ENCODE measurements at places on chromosomes 2 and 18.

GRCh38 chr2:8693157-8693821 is 11.4 kb downstream of the ID2 start:
- no peak for DNase-seq

DNA sequence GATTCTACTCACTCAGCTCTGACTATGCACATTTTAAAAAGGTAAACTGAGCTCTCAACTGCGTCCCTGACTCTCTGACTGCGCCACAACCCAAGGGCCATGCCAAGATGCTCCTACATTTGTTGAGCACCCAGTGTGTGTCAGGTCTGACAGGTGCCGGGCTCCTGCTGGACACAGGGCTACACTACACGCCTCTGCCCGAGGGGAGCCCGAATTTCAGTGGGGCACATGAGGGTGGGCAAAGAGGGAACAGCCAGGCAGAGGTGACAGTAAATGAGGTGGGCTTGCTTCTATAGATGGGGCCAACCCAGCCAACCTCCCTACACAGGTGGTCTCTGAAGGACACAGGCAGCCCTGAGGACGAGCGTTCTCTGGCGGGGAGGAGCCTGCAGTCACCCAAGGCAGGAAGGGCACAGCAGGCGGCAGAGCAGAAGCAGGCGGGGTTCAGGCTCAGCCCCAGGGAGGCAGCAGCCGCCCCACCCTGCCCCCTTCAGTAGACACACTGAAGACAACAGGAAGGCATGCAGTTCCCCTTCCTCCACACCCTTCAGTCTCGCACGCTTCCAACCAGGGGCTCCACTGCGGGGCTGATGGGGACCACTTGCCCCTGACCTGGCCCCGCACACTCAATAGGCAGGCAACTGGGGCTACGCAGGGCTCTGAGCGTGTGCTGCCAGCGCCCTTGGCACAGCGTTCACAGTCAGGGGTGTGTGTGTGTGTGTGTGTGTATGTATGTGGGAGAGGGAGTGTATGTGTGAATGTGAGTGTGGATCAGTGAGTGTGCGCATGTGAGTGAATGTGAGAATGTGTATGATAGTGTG is 98.4 kb downstream of the UXS1 start:
- peak; percentile 72 for DNase-seq

DNA sequence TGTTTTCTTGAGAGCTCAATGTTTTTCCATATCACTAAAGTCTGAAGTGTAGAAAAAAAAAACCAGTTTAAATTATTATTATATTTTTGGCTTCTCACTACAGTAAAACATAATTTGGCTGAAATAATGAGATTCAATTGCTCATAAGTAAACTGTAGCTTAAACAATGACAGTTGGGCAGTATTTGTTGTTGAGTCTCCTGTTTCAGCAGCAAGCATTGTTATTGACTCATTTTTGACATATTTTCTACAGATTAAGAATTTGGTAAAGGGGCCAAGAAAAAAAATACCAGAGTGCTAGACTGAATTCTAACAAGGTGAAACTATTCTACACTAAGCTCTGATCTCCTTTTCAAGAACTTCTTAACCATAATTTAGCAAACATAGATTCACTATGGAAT is 2070.4 kb upstream of the CELF4 start:
- no peak for DNase-seq

DNA sequence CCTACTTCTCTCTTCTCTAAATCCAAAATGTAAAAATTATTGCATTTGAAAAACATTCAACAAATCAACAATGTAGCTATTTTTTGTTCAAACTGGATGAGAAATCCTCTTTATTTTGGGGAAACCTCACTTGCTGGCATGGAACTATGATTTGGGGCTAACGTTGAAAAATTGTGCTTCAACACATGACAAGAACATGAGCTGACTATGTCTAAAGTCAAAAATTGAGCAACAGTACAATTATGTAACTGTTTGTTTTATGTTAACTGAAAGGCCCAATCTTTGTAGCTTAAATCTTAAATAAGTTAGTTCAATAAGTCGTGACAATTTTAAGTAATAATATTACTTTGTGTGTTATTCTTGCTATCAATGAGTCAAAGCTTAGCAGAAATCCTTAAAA is 67.3 kb downstream of the TMEFF2 start:
- no peak for DNase-seq

DNA sequence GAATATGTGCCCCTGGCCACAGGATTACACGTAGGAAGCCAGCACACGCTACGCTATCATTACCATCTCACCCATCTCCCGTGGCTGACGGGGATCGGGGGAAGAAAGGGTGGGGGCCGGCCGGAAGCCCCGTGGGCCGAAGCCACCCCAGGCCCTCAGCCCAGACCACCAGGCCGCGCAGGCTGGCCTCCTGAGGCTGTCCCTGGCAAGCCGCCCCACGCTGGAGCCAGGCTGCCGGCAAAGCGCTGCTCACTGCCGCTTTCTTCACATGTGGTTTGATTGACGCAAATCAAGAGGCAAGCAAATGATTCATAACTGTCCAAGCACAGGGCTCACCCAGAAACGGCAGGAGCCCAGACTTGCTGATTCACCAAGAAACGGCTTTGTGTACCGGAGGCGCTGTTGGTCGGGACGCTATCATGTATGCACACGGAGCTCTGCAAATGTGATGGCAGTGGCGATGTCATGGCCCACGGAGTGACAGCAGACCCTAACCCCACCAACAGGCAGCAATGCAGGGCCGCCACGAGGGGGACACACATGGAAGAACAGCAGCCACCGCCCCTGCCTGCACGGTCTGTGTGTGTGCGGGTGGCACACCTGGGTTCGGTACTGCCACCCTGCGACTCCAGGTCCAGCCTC is 125.7 kb downstream of the HDAC4 start:
- peak; percentile 67 for DNase-seq

DNA sequence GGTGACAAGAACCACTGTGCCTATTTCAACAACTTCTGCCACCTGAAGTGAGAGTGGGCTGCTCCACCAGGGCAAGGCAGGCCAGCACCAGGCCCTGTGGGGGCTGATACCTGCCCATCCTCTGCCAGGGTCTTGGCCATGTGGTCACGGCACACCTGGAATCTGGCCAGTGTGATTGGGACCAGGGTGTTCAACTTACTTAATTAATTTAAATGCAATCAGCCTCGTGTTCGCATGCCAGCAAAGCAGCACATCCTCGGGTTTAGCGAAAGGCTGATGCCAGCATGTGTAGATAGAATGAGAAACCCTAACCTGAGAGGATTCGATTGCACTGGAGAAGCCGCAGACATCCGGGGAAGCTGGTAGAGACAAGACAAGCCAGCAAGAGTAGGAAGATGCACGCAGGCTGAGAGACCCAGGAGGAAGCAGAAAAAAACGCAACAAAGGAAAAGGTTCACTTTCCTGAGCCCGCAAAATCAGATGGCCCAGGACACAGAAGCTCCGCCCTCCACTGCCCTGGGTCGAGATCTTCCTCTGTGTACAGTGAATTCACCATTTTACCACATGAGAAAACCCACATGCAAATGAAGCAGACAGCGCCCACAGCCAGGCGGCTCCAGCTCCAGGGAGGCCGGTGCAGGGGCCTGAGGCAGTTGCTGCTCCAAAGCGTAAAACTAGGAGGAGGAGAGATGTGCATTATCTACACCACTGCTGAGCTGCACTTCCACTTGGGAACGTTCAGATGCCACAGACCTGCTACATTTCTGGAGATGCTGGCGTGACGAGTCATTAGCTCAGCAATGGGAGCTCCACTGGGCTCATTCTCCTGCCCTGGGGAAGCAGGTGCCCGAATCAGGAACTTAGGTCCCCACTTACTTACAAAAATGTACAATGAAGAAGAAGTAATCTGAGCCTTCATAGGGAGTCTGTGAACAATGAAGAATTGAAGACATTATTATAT is 92.1 kb downstream of the TMEM18 start:
- peak; percentile 16 for DNase-seq

DNA sequence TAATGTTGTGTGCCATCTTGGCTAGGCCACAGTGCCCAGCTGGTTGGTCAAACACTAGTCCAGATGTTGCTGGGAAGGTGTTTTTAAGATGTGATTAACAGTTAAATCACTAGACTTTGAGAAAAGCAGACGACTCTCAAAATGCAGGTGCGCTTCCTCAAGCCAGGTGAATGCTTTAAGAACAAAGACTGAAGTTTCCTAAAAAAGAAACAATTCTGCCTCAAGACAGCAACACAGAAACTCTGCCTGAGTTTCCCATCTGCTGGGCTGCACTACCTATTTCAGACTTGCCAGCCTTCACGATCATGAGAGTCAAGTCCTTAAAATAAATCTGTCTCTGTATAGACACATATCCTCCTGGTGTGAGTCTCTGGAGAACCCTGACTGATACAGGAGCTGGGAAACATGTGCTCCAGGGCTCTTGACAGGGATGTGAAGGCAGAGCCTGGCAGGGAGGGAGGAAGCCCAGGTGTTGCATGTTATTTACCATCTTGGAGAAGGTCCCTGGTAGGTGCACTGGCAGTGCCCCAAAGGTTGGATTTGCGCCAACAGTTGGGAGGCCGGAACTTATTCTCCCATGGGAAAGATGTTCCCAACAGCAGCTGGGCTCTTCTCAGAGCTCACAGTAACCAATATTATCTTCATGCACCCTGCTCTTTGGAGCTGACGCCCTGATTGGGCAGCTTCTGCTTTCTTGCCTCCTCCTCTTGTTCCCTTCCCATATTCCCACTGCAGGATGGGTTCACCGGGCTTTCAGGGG is 43.9 kb downstream of the ST6GAL2 start:
- no peak for DNase-seq

GRCh38 chr18:47118981-47119380 is 31.3 kb downstream of the HDHD2 start:
- no peak for DNase-seq

GRCh38 chr2:32058130-32058529 is 5.2 kb upstream of the SPAST start:
- no peak for DNase-seq

Data from T-helper 9 cell (primary cell).